ENCODE measurements at places on chromosomes 5 and 9.

DNA sequence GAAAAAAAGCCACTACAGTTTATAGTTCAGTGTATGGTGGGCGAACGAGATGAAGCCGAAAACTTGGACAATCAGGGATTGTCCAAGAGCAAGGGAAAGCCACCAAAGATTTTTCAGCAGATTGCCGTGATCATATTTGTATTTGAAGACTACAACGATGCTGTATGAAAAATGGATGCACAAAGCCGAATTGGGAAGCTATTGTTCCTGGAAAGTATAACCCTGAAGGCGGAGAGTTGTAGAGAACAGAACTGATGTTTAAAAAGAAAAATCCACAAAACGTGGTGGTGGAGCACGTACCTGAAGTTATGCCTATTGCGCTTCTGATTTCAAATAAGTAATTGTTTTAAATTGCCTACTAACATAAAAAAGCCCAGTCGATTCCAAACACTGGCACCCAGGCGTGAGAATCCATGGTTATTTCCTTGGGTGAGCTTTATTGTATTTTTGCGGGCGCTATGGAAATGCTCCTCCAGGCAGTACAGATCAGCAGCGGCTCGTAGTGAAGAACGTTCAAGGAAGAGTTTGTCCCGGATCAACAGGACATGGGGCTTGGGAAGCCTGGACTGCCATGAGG lies 772 bp upstream of the TARS1 start:
- DNase-seq: no peak

DNA sequence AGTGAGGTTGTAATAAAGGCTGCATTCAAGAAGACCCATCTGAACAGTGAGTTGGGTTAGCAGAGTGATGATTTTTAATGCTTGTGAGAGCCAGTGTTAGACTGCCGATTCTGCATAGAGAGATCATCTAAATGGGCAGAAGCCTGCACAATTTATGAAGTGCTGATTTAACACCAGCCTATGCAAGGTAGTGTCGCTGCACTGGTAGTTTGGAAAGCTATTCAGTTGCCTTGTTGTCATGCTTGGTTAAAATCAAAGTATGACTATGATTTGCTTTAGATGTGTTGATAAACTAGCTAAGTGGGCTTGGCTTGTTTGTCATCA lies 379 bp upstream of the LRRTM2 start:
- DNase-seq: no peak

DNA sequence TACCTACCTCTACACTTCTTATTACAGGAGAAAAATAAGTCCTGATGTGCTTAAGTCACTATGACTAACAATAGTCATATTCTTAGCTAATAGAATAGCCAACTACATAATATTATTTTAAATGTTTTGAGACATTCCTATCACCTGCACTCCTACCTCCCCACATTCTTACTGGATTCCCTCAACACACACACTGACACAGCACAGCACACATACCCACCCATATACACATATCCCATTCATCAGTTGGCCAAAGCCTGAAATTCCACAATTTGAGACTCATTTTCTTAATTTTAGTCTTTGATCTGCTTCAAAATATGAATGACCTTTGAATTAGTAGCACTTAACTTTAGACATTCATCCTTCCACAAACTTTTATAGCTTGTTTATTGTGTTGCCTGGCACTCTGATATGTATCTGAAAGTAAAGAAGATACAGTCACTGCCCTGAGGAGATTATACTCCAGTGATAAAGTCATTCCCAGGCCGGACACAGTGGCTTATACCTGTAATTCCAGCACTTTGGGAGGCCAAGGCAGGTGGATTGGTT lies 168.3 kb upstream of the RASA1 start:
- DNase-seq: no peak

DNA sequence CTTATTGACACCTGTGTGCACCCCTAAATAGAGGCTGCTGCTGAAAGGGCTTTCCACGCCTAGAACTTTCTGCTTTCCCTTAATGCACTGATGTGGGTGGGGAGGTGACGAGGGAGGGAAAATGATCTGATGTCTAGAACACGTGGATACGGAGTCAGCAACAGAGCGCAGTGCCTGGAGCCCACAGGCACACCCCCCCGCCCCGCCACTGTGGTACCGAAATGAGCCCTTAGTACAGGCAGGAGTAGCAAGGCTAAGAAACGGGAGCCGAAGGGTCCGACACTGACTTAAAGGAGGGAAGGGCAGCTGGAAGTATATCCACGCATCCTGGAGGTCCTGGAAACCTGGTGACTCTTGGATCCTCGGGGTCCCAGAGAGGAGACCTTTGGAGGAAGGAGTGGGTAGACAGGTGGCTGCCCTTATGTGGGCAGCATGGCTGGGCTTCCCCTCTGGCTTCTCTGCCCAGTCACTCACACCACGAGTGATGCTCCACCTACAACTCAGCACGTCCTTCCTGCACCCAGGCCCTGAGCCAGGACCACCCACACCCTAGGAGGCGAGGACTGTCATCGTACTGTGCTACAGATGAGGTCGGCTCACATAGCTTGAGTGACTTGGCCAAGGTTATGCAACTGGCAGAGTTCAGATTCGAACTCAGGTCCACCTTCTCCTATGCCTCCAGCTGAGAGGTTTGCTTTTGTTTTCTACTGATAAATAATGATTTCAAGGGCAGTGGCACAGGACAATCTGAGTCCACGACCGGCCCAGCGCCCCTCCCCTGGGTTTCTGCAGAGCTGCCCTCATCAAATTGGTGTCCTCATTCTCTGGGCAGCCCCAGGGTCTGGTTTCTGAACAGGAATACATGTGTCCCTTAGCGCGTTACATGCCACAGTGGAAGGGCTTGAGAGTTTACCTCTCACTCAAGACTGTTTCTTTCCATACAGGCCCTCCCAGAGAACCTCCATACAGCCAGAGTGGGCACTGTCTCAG lies 4.7 kb upstream of the VAV2 start:
- DNase-seq: no peak

- DNase-seq: no peak
These were observed 50.8 kb downstream of the GSN start for GRCh38 chr9:121318631-121319382.

DNA sequence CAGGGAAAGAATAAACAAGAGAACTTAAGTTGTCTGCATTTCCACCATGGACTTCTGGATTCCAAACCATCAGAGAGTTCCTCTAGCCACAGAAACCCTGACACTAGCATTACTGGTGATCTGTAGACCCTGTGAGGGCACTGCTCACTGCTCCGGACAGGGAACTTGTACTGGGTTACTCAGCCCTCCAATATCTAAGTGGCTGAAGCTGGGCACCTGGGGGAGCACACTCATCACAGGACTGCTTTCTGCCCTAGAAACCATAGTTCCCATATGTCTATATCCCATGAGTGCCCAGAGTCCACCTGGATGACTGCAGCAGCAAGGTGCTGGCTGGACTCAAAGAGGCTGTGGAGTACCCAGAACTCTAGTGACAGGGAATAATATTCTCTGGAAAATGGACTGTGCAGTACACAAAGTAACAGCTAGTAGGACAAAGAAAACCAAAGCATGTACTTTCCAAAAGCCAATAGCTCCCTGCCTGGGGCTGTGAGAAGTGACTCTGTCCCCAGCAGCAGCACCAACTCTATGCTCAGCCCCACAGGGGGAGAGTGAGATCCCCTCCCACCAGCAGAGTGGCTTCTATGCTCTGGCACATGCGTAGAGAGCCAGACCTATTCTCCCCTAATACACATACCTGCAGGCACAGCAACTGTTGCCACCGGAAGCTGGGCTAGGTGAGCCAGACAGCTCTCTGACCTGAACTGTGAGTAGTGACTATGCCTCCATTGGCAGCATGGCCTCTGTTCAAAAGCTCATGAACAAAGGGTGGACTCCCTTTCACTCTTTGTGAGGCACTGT lies 472.9 kb upstream of the FTMT start:
- no peak for DNase-seq

DNA sequence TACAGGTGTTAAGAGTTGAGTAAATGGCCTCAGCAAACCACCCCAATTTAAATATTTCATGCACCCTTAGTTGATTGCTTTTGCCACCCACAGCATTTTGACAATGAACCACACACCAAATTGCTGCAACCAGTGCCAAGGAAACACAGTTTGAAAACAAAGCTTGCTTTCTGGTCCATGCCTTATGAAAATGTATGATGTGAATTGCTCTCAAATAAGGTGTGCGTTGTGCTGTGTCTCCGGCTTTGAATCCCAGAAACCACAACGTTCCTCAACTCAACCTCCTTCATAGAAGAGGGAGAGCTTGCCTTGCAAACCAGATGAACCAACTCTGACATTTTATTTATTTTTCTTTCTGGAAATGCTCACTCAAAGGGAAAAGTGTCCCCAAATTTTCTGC lies 762.7 kb downstream of the TLE1 start:
- DNase-seq: no peak

DNA sequence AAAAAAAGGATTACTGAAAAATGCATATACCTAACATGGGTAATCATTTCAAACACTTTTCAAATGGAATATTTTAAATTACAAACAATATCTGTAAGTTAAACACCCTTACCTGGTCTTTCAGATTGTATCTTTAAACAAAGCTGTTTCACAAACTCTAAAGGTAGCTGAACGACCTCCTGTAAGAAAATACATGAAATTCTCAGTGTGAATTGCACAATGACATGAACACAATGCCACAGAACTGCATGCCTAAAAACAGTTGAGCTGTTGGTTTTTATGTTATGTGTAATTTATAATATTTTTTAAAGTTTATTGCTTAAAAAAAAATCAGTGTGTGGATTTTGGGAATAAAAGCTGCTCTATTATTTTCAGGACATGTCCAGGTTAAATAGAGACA lies 17.5 kb downstream of the IPPK start:
- DNase-seq: no peak

- DNase-seq: no peak
These were observed 179.6 kb upstream of the PITX1 start for GRCh38 chr5:135213466-135214239.

DNA sequence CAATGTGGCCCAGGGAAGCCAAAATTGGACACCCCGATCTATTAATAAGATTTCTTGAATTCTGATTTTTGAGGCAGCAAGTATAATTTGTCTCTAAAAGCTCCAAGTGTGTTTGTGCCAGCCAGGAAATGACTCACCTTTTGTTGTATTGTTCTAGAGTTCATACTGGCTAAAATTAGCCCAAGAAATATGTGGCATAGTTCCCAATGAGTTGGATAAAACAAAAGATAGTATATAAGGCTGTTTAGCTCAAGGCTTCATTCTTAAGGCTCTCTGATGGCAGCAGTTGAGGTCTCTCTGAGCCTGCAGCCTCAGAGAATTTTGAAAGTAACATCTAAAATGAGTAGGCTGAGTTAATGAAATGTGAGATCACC lies 21.6 kb downstream of the HMGXB3 start:
- DNase-seq: no peak

DNA sequence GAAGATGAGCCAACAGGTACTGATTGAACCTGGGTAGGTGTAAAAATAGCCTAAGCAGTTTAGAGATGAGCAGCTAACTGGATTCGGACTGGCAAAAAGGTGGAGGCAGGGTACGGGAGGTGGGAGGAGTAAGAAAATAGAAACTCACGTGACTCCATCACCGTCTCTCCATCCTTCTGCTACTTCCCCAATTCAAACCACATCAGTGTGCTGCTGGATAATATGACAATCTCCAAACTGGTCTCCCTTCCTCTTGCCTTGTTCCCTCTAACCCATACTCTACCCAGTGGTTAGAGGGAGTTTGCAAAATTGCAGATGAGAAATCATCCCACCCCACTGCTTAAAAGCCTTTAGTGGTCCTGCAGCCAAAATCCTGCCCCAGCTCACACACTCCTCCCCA lies 42.7 kb downstream of the RIGI start:
- no peak for DNase-seq

GRCh38 chr5:116923344-116923743 lies 348.7 kb upstream of the SEMA6A start:
- no peak for DNase-seq

- DNase-seq: no peak
These were observed 489.1 kb downstream of the PRDM9 start for GRCh38 chr5:23996525-23996924.

GRCh38 chr9:8244505-8245092 lies 445.0 kb upstream of the DMAC1 start:
- no peak for DNase-seq

DNA sequence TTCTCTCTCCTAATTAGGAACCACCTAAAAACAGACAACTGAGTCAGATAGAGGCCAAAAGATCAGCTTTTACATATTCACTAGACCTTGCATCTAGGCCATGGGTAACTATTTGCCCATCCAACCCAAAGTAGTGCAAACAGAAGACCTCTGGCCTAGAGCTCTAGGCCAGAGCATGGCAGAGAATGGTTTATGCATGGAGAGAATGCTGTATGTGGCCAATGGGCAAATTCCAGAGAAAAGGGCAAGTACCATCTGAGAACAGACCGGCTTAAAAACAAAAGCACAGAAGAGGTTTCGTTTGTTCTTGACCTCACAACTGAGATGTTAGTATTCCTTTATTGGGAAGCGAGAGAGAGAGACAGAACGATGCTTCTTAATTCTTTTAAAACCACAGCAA lies 151.7 kb upstream of the RFX3 start:
- DNase-seq: no peak

DNA sequence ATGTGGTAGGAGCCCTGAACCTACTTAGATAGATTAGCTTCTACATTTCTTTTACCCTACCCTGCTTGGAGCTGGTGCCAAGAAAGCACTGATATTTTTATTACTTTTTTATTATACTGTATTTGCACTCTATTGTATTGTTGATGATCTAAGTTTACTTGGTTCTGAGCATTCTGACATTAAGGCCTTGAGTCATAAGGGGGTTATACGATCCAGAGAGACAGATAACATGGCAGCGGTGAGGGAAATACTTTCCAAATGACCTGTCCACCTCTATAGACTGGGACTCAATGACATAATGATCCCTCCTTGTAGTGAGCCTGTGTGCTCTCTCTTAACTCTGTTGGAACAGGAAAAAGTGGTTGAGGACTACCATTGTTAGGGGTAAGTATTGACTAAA lies 176.3 kb downstream of the MAN2A1 start:
- no peak for DNase-seq

DNA sequence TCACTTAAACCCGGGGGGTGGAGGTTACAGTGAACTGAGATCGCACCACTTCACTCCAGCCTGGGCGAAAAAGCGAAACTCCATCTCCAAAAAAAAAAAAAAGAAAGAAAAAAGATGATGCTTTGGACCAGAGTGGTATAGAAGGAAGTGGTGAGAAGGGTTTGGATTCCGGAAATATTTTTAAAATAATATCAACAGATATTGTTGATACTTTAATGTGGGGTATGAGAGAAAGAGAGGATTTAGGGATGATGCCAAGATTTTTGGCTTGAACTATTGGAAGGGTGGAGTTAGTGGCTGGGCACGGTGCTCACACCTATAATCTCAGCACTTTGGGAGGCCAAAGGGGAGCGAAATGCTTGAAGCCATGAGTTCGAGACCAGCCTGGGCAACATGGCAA lies 49.6 kb upstream of the PLIN2 start:
- DNase-seq: no peak

- DNase-seq: no peak
These were observed 104.2 kb upstream of the MARCHF11 start for GRCh38 chr5:16283791-16284190.

- no peak for DNase-seq
These were observed 203.6 kb upstream of the MVB12B start for GRCh38 chr9:126122901-126123616.

DNA sequence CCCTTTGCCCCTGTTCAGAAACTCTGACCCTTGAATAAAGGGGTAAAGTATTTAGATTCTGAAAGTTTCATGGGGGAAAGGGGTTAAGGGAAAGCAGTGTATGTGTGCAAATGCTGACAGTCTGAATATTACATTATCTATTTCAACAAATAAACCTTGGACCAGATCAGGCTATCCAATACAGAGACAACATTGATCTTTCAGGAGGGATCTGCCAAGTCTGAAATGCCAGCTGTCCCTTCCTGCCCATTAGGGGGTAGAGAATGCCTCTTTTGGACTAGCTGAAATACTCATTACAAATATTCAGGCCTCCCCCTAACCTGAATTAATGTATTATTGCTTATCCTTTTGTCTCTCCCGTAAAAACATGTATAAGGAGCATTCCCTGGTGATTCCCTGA lies 219.5 kb downstream of the NR3C1 start:
- no peak for DNase-seq

All from NCI-H1930 (cell line).